ENCODE measurements at places on chromosomes 4 and X.

DNA sequence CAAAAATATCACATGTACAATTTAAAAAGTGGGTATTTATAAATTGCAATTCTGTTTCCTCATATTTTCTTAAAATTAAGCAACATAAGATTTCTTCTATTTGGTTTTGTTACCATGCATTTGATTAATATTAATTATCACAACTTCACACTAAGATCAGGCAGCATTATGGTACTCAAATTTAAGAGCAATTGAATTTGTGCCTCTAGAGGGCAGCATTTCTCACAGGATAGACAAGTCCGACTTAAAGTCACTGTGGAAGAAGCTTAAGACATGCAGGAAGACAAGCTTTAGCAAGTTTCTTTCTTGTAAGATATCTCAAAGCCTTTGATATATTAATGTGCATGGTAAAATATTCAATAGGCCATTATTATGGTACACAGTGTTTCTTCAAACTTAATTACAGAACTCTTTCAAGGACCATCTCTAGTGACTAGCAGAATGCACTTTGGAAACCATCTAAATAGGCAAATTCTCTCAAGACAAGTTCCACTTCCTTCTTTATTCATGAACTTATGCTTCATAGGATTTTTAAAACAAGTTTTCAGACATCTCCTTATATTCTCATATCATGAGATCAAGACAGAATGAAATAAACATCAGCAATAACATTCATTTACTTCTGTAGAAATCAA lies 35.0 kb downstream of the FBXW7 start:
- peak; percentile 53 for DNase-seq
- H3K27me3 ChIP-seq = no peaks in the 10 kb centered on the region
- no peaks in the 10 kb centered on the region for H3K36me3 ChIP-seq
- no peak overlapping the region for H3K27ac ChIP-seq
- no peak overlapping the region for H3K4me3 ChIP-seq
- H3K4me1 ChIP-seq = peaks cover under 1% of the 10 kb centered on the region

GRCh38 chr4:181877329-181877848 lies 365.8 kb upstream of the TENM3 start:
- H3K36me3 ChIP-seq = no peaks in the 10 kb centered on the region
- H3K27ac ChIP-seq = no peak overlapping the region
- no peaks in the 10 kb centered on the region for H3K27me3 ChIP-seq
- H3K4me1 ChIP-seq = no peaks in the 10 kb centered on the region

DNA sequence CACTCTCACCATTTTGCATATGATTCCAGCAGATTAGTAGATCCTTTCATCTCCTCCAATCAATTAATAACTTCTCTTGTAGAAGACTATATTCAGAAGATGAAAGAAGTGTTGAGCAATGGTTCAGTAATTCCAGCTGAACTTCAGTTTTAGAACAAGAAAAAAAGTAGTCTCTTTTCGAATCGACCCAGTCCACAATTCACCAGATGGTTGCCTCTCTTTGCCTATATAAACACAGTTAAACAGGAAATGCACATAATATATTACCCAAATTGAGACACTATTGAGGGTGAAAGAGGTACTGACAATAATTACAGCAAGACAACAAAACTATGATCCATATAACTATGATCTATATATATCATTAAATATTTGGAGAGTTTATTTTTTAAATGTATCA lies 16.8 kb upstream of the FAM241A start:
- H3K27ac ChIP-seq = no peak overlapping the region
- no peaks in the 10 kb centered on the region for H3K4me1 ChIP-seq
- no peaks in the 10 kb centered on the region for H3K36me3 ChIP-seq
- no peak for DNase-seq
- no peak overlapping the region for H3K4me3 ChIP-seq

GRCh38 chrX:95764972-95765451 lies 919.6 kb upstream of the DIAPH2 start:
- H3K4me1 ChIP-seq = no peaks in the 10 kb centered on the region
- H3K36me3 ChIP-seq = no peaks in the 10 kb centered on the region
- DNase-seq = no peak
- H3K27me3 ChIP-seq = no peaks in the 10 kb centered on the region
- no peak overlapping the region for H3K27ac ChIP-seq

- H3K4me1 ChIP-seq = no peaks in the 10 kb centered on the region
- no peak for DNase-seq
- H3K4me3 ChIP-seq = no peak overlapping the region
- H3K27ac ChIP-seq = no peak overlapping the region
Measured at GRCh38 chr4:64200001-64200555, 209.2 kb downstream of the TECRL start.

DNA sequence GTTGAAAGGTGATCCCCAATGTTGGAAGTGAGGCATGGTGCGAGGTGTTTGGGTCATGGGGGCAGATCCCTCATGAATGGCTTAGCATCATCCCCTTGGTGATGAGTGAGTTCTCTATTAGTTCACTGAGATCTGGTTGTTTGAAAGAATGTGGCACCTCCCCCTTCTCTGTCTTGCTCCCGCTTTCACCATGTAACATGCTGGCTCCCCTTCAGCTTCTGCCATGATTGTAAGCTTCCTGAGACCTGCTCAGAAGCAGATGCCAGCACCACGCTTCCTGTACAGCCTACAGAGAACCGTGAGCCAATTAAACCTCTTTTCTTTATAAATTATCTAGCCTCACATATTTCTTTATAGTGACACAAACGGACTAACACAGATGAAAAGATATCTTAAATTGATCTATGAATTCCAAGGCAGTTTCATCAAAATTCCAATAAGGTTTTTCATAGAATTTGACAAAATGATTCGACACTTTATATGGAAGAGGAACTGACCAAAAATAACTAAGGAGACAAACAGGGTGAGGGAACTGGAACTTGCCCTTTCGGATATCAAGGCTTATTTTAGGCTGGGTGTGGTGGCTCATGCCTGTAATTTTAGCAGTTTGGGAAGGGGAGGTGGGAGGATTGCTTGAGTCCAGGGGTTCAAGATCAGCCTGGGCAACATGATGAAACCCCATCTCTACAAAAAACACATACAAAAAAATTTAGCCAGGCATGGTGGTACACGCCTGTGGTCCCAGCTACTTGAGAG lies 56.9 kb upstream of the OGT start:
- no peak for DNase-seq
- H3K36me3 ChIP-seq = no peaks in the 10 kb centered on the region
- H3K4me3 ChIP-seq = no peak overlapping the region
- H3K27ac ChIP-seq = no peak overlapping the region

GRCh38 chr4:94135701-94136100 lies 72.0 kb upstream of the SMARCAD1 start:
- no peak overlapping the region for H3K4me3 ChIP-seq
- H3K27me3 ChIP-seq = no peaks in the 10 kb centered on the region
- no peaks in the 10 kb centered on the region for H3K4me1 ChIP-seq
- H3K27ac ChIP-seq = no peak overlapping the region
- H3K36me3 ChIP-seq = no peaks in the 10 kb centered on the region

- H3K27ac ChIP-seq = peak overlapping the region; percentile 62
- H3K4me3 ChIP-seq = peak overlapping the region; percentile 64
Measured at GRCh38 chrX:21838937-21839333, 482 bp upstream of the MBTPS2 start.

GRCh38 chrX:107050195-107050709 lies 50.2 kb upstream of the MORC4 start:
- no peak overlapping the region for H3K4me3 ChIP-seq
- H3K36me3 ChIP-seq = no peaks in the 10 kb centered on the region
- H3K27ac ChIP-seq = no peak overlapping the region
- H3K4me1 ChIP-seq = no peaks in the 10 kb centered on the region
- DNase-seq = no peak

DNA sequence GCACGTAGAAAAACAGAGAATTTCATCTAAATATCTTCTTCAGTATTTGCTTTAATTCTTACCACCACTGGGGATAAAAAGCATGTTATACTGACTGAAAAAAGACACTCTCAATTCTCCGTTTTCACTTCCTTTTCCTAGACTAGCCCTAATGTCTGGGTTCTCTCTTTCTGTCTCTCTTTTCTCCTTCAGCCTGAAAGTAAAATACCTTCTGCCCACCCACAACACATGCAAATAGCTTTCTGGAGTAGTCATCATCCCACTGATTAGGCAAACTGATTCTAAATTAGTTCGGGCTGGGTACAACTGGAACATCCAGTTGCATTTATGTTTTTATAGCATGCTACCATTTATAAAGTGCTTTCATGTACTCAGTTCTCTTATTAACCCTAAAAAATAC lies 142.4 kb upstream of the ANKRD50 start:
- DNase-seq = no peak
- H3K36me3 ChIP-seq = no peaks in the 10 kb centered on the region
- no peak overlapping the region for H3K4me3 ChIP-seq
- no peak overlapping the region for H3K27ac ChIP-seq
- no peaks in the 10 kb centered on the region for H3K4me1 ChIP-seq

GRCh38 chr4:48255072-48255958 lies 14.3 kb downstream of the TEC start:
- DNase-seq = no peak
- no peaks in the 10 kb centered on the region for H3K27me3 ChIP-seq
- no peaks in the 10 kb centered on the region for H3K36me3 ChIP-seq
- no peak overlapping the region for H3K27ac ChIP-seq
- H3K4me3 ChIP-seq = no peak overlapping the region

GRCh38 chr4:187251896-187252295 lies 528.2 kb upstream of the FAT1 start:
- no peaks in the 10 kb centered on the region for H3K36me3 ChIP-seq
- DNase-seq = no peak

GRCh38 chr4:3190549-3190948 lies 58.4 kb upstream of the MSANTD1 start:
- no peak overlapping the region for H3K27ac ChIP-seq
- peaks cover 41% of the 10 kb centered on the region for H3K36me3 ChIP-seq
- DNase-seq = no peak
- peaks cover 43% of the 10 kb centered on the region for H3K4me1 ChIP-seq

DNA sequence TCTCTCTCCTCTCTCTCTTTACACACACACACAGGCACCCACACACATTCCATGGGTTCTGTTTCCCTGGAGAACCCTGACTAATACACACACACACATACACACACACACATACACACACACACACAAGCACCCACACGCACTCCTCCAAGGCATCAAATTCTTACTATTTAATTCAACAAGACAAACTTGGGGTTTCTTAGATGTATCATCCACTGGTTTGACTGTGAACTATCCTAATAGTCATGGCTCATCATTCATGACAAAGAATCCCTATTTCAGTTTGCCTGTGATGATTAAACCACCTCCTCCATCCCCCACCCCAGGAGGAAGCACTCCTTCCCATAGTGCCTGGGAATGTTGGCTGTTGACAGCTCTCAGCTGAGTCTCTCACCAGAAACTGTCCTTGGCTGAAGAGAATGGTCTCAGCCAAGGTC lies 98.2 kb downstream of the USP46 start:
- H3K27ac ChIP-seq = no peak overlapping the region
- peaks cover 6% of the 10 kb centered on the region for H3K27me3 ChIP-seq
- DNase-seq = no peak
- H3K4me1 ChIP-seq = no peaks in the 10 kb centered on the region

DNA sequence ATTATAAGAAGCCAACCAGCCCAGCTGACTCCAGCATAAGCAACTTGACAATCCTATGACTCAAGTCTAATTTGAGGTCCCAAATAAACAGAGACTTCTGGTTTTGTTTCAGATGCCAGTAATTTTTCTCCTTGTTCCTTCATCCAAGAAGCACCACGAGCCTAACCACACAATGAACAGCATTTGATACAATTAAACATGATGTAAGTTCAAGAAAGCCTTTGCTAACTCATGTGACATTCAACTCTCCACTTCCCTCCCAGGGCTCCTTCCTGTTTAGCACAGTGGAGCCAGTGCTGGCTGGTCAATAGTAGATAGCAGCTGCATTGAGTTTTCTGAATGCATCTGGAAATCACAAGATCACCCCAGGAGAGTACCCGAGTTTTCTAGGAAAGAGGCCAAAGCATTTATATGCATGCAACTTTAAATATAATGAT lies 206.3 kb downstream of the ARHGAP24 start:
- no peak for DNase-seq
- H3K36me3 ChIP-seq = no peaks in the 10 kb centered on the region
- H3K27me3 ChIP-seq = no peaks in the 10 kb centered on the region

GRCh38 chr4:169117591-169118081 lies 107.6 kb upstream of the CBR4 start:
- no peaks in the 10 kb centered on the region for H3K4me1 ChIP-seq
- no peaks in the 10 kb centered on the region for H3K36me3 ChIP-seq
- no peaks in the 10 kb centered on the region for H3K27me3 ChIP-seq

DNA sequence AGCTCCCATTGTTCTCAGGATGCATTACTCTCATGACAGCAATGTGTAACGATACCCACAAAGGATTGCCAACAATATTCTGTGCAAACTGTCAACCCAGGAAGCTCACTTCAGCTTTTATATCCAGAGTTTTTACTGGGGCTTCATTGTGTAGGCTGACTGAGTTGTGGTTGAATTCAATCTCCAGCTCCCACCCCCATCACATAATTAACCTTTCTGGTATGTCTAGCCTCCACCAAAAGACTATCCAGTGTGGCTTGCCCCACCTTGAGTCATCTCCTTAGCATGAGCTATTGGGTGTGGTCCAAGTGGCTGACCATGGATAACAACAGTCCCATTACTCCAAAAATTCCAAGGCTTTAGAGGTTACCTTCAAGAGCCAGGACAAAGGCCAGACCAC lies 17.7 kb upstream of the TAB3 start:
- H3K27me3 ChIP-seq = no peaks in the 10 kb centered on the region
- no peaks in the 10 kb centered on the region for H3K36me3 ChIP-seq
- no peak overlapping the region for H3K4me3 ChIP-seq
- H3K4me1 ChIP-seq = peaks cover 2% of the 10 kb centered on the region

DNA sequence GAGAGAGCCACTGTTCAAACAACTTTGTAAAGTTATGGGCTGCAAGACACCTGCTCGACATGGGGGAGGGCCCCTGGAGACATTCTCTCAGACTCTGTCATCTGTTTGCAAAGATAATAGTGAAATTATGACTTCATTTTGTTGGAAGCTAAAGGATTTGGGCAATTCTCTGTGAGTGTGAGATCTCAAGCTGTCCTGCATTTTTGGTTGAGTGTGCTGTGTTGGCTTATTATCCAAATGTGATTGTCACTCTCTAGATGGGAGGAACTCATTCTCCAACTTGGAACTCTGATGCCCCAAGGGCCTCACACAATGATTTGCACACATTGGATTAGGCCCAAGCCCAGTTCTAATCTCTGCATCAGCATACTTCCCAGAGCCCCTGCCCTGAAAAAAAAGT lies 63.7 kb downstream of the STK32B start:
- no peaks in the 10 kb centered on the region for H3K27me3 ChIP-seq
- no peaks in the 10 kb centered on the region for H3K36me3 ChIP-seq
- H3K4me1 ChIP-seq = no peaks in the 10 kb centered on the region
- no peak for DNase-seq
- H3K27ac ChIP-seq = no peak overlapping the region

Measured in T-cell (primary cell).